CD4-positive, alpha-beta T cell treated with Interleukin-15 for 4 hours (primary cell): ENCODE measurements at places on chromosomes 1 and 21.

- no peak for DNase-seq
Measured at GRCh38 chr21:28636752-28637691, 355.7 kb downstream of the LTN1 start.

- no peak for DNase-seq
Measured at GRCh38 chr1:156106624-156107488, 7.7 kb upstream of the LMNA start.

GRCh38 chr1:43545339-43545694, 14.6 kb downstream of the PTPRF start:
- DNase-seq: no peak

DNA sequence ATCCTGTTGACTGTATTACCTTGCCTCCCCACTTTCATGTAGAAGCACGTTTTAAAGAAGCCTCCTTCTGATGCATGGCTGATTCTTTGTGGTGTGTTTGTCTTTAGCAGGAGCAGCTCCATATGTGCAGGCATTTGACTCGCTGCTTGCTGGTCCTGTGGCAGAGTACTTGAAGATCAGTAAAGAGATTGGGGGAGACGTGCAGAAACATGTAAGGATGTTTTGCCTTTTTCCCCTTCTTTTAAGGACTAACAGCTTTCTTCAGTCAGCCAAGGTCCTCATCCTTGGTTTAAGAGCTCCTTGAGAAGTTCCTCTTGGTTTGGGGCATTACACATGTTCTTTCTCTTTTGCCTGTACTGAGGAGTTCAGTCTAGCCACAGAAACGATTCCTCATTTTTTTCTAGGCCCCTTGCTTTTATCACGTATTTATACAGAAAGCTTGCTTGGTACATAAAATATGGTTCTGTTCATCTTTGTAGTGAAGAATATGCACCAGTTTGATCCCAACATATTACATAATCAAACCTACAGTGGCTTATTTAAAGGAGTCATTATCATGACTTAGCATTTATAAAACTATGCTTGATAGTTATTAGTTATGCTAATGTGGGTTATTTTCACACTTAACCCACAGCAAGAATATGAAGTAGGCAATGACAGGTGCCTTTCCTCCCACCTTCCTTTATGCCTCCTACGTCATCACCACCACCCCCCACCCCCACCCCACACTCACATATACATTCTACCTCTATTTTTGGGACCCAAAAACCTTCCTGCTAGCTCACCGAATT, 19.6 kb downstream of the CAP1 start:
- no peak for DNase-seq

GRCh38 chr1:239164451-239165180, 221.8 kb upstream of the CHRM3 start:
- no peak for DNase-seq

DNA sequence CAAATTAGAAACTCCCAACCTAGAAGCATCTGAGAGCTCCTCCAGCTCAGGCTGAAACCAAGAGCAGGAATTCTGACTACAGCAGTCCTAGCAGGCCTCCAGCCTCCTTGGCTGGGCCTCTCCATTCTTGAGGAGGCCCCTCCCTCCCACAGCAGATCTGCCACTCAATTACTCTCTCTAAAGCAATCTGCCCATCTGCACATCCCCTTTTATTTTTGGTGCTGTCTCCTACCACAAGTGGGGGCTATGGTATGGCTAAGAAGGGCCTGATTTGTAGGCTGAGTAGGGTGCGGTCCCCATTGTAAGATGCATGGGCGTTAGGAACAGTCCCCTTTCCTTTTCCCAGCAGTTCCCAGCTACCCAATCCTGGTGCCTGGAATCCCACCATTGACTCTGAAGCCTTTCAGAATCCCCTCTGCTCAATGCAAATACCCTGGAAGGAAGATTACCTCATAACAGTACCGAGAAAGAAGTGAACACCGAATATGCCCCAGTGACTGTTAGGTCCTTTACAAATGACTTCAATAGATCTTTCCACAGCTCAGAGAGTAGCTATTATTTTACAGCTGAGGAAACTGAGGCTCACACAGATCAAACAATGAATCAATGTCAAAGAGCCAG, 11.6 kb upstream of the TTC39A start:
- DNase-seq: no peak

GRCh38 chr1:210124736-210125135, 107.9 kb upstream of the SERTAD4 start:
- DNase-seq: no peak

- DNase-seq: no peak
Measured at GRCh38 chr1:218350035-218350525, 4.9 kb downstream of the TGFB2 start.

DNA sequence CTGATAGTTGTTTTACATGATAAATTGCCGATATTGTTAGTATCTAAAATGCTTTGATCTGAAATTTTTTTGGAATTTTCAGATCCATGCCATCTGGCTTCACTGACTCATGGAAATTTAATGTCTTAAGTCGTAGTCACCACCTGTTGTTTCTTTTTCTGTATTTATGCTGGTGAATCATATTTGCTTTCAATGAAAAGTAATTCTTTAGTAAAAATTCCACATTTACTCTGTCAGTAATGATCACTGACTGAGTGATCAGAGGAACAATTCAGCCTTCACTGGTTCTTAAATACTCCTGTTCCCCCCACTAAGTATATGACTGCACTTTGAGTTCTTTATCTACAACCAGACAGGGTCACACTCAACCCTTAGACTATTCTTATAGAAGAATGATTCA, 185.6 kb upstream of the NRIP1 start:
- DNase-seq: no peak

DNA sequence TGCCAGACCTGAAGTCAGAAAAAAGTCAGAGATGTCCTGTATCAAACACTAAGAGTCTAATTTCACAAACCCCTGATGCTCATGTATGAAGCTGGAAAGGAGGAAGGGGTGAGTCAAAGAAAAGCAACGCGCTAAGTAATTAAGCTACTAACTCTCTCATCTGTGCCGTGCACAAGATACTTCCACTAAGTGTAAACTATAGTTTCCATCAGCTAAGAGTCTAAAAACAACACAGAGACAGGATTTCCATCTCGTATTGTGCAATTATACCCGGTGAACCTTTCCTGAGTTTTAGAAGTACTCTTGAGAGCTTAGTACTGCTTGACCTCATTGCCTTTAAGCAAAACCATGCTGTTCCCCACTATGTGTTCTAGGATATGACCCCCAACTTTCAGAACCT, 19.0 kb downstream of the DNALI1 start:
- DNase-seq: no peak

DNA sequence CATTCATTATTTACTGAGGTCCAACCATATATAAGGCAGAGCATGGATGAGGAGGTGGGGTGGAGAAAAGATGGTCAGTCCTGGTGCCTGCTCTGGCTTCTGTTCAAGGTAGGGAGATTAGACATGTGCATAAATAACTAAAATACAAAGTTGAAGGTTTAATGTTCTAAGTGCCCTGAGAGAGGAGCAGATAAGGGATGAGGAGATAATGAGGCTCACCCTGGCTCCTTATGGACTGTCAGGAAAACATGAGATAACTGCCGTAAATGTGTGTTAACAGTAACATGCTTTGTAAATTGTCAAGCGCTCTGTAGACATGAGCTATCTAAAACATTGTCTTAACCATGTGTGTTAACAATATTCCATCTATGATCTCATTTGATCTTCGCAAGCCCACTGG, 474.6 kb upstream of the USP24 start:
- no peak for DNase-seq

- DNase-seq: peak; percentile 40
Measured at GRCh38 chr1:999725-1000356, at the start of gene HES4. TSS of gene HES4 (minus strand) at chr1:1000097. CDS start at chr1:999973, 124 bp downstream.
